ENCODE measurements at places on chromosomes 4 and X.

GRCh38 chr4:52939325-52939724 is 77.2 kb downstream of the RASL11B start:
- no peak for DNase-seq

DNA sequence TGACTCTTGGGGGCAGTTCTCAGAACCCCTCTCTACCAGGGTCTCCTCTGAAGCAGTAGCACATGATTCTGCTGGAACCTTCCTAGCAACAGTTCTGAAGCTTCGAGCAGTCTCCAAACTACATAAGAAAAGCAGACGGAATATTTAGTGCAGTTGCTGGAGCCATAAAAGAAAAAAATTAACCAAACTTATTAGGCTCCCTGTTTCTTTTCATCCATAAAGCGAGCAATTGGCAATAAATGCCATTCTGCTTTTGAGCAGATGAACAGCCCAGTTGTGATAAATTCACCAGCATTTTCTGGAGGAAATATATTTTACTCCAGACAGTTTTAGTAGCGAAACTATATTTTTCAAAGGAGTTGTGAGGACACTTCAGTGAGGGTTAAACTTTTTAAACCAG is 250.1 kb upstream of the BOD1L1 start:
- DNase-seq, result no peak

GRCh38 chr4:117137145-117137544 is 51.8 kb upstream of the TRAM1L1 start:
- DNase-seq, result no peak

DNA sequence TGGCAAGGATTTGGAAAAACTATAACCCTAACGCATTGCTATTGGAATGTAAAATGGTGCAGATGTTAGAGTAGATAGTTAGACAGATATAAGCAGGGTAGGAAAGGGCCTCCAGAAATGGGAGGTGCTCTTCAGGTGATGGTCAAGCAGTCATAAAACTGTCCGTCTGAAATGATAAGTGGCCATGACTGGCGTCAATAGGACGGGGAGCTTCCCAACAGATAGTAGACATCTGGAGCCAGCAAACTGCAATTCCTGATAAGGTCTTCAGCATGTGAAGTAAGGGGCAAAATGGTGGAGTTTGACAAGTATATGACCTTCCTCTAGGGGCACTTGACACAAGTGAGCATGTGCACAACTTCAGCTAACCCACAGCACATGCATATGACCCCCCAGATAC is 250.4 kb downstream of the MAGEB5 start:
- no peak for DNase-seq

- no peak for DNase-seq
Measured at GRCh38 chr4:107243141-107243781, 207.1 kb upstream of the DKK2 start.

- DNase-seq, result no peak
Measured at GRCh38 chr4:146975527-146975926, 29.9 kb upstream of the TTC29 start.

DNA sequence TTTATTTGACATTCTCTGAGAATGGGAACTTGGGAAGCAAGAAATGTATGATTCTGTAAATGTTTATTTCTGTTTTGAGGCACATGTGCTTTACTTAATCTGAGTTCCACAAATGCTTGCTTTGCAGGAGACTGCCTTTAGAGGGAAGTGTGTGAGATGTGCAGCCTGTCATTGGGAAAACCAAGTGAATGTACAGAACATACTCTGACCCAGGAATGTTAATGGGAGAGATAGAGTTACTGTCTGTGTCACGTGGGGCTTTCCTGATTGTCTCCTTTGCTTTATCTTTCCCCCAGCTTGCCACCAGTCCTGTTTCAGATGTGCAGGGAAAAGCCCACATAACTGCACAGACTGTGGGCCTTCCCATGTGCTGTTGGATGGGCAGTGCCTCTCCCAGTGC is 218.6 kb upstream of the ANXA3 start:
- DNase-seq, result no peak

GRCh38 chrX:69284491-69284890 is 119.2 kb upstream of the PJA1 start:
- DNase-seq, result no peak

- no peak for DNase-seq
Measured at GRCh38 chr4:68927165-68927564, 24.4 kb downstream of the UGT2A3 start.

DNA sequence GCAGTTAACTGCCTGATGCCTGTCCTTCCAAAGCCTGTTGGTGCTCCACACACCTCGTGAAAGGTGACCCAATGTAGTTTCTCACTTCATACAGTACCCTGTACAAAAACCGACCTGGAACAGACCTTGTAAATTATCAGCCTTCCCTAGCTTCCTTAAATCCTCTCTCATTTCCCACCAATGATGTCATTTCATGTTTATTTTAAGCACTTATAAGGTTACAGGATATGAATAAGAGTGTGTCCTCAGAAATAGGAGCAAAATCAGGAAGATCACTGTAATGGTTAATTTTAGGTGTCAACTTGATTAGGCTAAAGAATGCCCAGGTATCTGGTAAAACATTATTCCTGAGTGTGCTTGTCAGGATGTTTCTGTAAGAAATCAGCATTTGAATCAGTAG is 44.7 kb downstream of the TMEM150C start:
- DNase-seq, result no peak

DNA sequence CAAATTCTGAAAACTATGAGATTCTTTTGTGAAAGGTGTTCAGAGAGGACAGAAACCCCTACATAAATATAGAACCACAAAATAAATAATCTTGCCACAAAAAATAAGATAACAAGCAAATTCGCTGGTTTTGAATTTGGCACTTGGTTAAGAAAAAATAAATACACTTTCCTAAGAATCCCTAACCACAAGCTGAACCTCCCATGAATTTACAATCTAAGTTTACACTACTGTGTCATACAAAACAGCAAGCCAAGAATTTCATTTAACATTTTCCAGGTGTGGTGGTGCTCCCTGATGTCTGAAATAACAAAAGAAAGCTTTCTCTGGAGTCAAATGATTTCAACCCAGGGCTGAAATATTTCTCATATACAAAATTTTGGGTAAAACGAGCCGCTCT is 121.0 kb downstream of the KCNIP4 start:
- DNase-seq, result no peak

DNA sequence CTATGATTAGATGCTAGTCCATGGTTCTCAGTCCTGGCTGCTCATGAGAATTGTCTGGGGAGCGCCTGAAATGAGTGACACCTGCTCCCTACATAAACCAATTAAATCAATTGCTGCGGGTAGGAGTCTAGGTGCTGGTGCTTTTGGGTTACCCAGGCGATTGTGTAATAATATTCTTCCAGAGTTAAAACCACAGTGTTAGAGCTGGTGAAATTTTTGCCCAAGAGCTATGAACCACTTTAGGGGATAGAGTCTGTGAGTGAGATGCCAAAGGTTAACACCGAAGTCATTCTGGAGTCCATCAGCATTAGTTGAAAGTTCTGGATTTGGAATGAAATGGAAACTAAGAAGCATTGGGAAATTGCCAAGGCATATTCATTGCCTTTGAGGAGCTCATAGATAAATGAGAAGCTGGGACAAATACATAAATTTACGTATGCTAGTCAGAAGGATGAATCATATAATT is 15.3 kb downstream of the PDK3 start:
- no peak for DNase-seq

DNA sequence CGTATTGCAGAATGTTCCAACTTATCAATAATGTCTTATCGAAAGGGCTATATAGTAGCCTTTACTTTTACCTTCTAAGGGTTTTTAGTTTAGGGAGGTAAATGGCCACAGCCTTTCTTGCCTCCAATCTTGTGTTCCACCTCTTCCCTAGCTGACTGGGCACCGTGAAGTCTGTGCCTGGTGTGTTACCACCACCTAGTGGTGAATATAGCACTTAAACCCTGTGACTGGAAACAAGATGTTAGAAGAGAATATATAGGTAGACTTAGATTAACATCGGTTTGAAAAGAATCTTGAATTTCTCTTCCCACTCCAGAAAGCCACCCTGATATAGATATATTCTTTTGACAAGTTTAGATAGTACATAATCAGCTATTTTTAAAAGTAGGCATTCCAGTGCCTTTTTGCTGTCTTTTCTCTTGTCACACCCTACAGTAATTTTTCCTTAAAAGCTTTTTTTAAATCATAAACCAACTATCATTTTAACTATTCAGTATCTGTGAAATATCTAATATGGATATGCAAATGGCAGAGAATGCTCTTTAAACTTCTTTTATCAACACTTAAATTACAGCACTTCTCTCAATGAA is 27.8 kb upstream of the ADH7 start:
- DNase-seq, result no peak

- DNase-seq, result no peak
Measured at GRCh38 chr4:45693746-45694145, 430.1 kb downstream of the GABRG1 start.

GRCh38 chr4:184288451-184289178 is 70.9 kb upstream of the ENPP6 start:
- DNase-seq, result no peak

DNA sequence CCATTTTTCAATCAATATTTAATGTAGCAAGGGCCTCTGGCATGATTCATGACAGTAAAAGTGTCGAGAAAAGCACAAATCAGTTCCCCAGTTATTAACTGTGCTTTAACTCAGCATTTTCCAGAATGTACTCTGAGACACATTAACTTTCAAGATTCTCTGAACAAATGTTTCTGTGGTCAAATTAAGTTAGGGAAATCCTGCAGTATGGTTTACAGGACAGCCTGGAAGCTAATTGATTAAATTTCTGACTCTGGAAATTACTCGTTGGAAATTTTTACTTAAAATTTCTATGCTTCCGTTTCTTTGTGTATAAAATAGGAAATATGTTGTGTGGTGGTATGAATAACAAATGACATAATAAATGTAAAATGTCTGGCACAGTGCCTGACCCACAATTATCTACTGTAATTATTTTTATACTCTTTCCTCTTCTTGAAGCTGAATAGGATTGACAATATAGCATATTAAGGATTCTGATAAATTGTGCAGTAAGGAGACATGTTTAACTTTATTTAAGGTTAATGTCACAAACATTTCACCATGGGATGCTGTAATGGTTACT is 33.7 kb downstream of the STK32B start:
- DNase-seq, result no peak

- DNase-seq, result no peak
Measured at GRCh38 chr4:173490817-173491528, 39.1 kb downstream of the HAND2 start.

- no peak for DNase-seq
Measured at GRCh38 chr4:184934961-184935360, 83.3 kb upstream of the HELT start.

- DNase-seq, result no peak
Measured at GRCh38 chr4:139267301-139267700, 12.7 kb downstream of the MGARP start.

DNA sequence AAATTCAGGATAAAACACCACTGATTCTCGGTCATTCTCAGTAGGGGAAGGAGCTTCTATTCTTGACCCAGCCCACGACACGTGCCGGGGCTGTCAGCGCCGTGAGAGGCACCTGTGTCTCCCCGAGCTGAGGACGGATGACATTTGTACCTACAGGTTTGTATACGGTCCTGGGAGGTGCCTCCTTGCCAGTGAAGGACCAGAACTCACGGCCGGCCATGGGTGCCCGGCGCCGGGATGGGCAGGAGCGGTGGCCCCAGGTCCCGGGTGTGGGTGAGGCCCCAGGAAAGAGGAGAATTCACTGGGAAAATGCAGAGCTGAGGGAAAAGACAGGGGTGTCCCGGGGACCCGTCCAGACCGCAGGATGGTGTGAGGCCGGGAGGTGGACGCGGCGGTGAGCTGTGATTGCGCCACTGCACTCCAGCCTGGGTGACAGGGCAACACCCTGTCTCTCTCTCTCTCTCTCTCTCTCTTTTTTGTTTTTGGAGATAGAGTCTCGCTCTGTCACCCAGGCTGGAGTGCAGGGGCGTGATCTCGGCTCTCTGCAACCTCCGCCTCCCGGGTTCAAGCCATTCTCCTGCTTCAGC is 48.9 kb upstream of the PPP2R3B start:
- no peak for DNase-seq

DNA sequence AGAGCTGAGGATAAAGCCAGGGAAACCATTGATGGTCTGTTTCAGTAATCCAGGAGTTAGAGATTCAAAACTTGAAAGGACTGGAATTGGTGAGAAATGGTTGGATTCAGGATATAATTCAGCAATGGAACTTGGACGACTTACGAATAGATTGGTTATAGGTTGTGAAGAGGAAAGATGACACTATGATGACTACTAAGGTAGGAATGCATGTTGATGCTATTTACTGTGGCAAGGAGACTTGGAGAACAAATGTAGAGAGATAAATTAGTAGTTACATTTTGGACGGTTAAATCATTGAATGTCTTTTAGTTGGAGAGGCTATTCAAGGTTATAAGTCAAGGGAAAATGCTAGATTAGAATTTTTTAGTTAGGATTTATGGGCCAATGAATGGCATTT is 365.4 kb upstream of the TECRL start:
- no peak for DNase-seq

DNA sequence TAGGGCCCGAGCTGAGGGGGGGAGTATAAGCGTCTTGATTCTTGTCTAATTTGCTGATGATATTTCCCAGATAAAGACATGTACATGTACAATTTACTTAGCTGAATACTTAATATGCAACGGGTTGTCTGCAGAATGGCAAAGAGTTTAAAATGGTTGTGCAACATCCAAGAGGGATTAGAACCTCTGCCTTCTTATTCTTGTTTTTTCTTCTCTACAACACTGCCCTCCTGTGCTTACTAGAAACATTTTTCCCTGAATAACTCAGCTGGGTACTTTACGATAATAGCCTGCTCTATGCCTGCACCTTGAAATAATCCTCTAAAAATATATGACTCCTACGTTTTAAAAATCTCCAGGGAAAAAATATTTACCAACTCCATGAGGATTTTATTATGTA is 41.8 kb downstream of the INTS12 start:
- no peak for DNase-seq

- DNase-seq, result no peak
Measured at GRCh38 chr4:139704915-139705485, 39.4 kb downstream of the MGST2 start.

DNA sequence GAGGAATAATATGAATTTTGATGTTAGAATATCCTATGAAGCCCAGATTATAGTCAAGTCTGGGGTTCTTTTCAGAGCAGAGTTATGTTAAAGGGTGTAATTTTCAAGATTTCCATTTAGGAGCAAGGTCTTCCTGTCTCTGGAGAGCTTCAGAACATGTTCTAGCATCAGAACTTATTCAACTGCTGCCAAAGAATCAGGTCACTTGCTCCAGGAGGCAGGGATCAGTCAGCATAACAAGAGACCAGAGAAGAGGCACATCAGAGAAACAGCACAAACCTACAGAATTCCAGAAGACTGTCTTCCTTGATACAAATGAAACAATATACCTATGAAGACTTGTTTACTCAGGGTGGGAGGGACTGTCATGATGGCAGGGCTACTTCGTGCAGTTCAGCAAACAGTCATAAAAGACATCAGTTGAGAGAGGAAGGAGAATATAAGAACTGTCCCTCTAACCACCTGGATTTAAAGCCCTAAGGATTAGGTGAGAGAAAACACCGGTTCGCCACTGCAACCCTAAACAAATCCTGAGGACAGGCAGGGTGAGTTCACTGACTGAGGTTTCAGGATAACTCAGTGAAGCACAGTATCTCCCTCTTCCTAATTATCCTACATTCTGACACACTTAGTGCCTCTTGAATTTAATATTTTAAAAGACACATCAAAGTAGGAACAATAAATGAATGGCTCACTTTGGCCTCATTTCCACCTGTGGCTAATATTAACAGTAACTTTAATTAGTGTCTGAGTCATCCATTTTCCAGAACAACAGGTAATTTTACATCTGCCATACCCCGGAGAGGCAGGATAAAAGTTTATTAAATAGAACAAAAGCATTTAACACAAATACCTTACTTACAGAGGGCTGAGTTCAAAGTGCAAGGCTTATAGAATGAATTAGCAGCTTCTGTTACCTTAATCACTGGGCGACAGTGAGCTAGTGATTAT is 93.0 kb downstream of the HDAC8 start:
- DNase-seq, result no peak
